Adipose tissue (tissue), 3 donors: ENCODE measurements at places on chromosomes 6 and 20. TPM values are rescaled to one million over a fixed set of nuclear protein-coding genes. Genes with fewer than 3 reads are reported as not detected.

TLDC2 gene
- 0.26 TPM for polyA plus RNA-seq

GPR6 gene
- polyA plus RNA-seq: not detected

FAM162B gene
- polyA plus RNA-seq: 2.4 TPM

CCDC170 gene
- polyA plus RNA-seq: 0.05 TPM

PRDM13 gene
- polyA plus RNA-seq: 0.02 TPM
